ENCODE measurements at places on chromosomes 6 and 20. TPM values are rescaled to one million over a fixed set of nuclear protein-coding genes. Genes with fewer than 3 reads are reported as not detected.

DNA sequence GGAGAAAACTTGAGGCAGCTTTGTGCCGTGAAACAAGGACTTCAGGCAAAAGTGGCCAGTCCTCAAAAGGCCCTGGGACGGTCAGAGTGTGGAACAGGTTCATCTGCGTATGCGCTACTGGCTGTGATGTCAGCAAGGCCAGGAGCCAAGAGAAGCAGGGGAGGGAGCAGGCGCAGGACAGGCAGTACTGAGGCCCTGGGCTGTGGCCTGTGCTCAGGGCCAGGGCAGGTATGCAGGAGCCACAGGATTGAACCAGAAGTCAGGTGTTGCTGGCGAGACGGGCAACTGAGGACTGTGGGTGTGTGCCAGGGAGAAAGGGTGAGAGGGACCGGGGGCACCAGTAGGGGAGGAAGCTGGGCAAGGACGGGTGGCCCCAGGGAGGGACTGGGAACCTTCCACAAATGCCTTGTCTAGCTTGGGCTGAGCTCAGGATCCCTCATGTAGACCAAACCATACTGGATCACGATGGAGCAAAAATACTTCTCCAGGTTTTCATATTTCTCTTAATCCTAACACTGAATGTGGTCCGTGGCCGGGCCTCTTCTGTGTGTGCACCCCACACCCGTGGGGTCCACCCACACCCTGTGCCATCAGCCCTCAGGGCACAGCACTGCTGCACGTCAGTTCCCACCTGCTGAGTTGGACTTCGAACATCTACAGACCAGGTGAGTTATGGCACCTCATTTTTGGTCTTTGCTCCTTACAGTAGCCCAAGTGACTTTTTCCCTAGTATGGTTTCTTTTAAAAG is 46.9 kb downstream of the GINS1 start:
- DNase-seq: no peak

GRCh38 chr6:34138191-34138590 is 7.7 kb downstream of the GRM4 start:
- DNase-seq: no peak

DNA sequence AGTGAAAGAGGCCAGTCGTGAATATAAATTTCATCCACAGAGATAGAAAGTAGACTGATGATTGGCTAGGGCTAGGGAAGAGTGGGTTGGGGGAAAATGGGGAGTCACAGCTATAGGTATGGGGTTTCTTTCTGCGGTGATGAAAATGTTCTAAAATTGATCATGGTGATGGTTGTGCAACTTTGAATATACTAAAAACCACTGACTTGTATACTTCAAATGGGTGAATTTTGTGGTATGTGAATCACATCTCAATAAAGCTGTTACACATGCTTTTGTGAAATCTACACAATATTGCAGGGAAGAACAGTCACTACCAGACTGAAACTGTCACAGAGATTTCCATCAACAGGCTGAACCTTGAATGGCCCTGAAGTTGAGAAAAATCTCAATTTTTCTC is 61.5 kb downstream of the LYRM4 start:
- DNase-seq: no peak

DNA sequence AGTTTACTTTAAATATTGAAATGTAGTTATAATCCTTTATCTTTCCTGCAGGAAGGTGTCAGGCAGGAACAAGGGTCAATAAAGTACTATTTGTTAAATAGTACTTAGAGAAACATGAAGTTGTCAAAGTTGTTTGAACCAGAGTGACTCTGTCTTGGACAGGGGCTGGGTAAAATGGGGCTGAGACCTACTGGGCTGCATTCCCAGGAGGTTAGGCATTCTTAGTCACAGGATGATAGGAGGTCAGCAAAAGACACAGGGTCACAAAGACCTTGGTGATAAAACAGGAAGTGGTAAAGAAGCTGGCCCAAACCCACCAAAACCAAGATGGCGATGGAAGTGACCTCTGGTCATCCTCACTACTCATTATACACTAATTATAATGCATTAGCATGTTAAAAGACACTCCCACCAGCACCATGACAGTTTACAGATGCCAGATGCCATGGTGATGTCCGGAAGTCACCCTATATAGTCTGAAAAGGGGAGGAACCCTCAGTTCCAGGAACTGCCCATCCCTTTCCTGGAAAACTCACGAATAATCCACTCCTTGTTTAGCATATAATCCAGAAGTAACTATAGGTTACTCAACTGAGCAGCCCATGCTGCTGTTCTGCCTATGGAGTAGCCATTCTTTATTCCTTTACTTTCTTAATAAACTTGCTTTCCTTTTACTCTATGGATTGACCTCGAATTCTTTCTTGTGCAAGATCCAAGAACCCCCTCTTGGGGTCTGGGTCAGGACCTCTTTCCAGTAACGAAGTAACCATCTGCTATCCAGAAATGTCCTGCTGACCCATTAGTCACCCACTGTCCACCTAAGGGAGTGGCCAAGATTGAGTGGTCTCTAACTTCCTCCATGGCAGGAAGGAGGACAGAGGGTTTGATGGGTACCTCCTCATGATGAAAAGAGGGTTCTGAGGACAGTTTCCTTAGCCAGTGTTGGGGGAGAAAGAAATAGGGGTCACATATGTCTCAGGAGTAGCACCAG is 19.6 kb downstream of the SLC22A2 start:
- no peak for DNase-seq

DNA sequence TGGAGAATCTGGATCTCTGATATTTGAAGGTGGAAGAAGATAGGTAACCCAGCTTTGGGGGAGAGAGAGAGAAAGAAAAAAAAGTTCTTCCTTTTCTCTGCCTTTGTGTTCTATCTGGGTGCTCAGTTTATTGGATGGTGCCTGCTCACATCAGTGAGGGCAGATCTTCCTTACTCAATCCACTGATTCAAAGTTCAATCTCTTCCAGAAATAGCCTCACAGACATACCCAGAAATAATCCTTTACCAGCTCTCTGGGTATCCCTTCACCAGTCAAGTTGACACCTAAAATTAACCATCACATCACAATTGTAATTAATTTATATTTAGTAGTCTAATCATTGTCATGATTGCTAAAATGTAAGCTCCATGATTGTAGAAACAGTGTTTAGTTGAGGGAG is 189.1 kb downstream of the EPM2A start:
- DNase-seq: no peak

GRCh38 chr6:77123527-77123926 is 339.8 kb downstream of the HTR1B start:
- DNase-seq: no peak

GRCh38 chr6:21450149-21450548 is 143.4 kb upstream of the SOX4 start:
- DNase-seq: no peak

GRCh38 chr6:43621836-43622180 is 7.3 kb downstream of the GTPBP2 start:
- DNase-seq: no peak

DNA sequence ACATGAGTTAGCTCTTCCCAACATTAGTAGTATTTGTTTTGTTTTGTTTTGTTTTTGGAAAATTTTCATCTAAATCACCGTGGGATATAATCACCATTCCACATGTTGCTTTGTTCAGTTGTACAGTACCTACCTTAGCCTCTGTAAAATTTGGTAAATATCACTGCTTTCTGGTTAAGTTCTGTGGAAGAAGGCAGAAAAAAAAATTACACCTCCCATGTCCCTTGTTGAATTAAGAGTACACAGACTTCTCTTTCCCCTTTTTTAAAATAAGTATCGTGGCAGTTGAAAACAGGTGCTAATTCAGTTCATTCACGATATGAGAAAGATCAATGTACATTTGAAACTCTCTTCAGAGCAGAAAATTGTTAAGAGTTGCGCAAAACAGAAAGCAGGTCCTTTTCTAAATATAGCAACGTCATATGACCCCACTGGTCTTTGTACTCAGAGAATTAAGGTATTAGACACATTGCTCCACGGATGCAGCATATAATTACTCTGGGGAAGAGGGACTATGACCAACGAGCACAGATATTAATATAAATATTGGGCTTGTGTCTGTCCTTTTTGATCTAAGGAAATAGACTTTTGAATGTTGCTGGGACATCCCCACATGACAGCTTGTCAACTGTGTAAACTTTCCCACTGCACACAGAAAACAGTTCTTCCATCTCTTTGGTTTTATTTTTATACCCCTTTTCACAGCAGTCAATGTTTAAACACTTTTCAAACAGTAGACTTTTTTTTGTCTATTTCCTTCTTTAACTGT is 58.6 kb upstream of the ZNF217 start:
- no peak for DNase-seq

- DNase-seq: no peak
These were observed 124.0 kb downstream of the JARID2 start for GRCh38 chr6:15369838-15370237.

DNA sequence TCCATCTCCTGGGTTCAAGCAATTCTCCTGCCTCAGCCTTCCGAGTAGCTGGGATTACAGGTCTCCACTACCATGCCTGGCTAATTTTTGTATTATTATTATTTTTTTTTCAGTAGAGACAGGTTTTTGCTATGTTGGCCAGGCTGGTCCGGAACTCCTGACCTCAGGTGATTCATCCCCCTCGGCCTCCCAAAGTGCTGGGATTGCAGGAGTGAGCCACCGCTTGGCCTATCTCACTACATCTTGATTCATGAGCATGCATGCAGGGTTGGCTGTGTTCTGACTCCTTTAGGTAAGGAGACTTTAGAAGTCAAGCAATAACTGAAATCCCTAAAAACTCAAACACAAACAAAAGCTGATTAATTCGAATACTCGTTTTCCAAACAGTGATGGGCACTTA is 80.9 kb downstream of the GJA1 start:
- DNase-seq: no peak

- no peak for DNase-seq
These were observed 84.8 kb downstream of the TRERF1 start for GRCh38 chr6:42366999-42367352.

- DNase-seq: no peak
These were observed 65.8 kb upstream of the CCDC167 start for GRCh38 chr6:37565267-37566110.

DNA sequence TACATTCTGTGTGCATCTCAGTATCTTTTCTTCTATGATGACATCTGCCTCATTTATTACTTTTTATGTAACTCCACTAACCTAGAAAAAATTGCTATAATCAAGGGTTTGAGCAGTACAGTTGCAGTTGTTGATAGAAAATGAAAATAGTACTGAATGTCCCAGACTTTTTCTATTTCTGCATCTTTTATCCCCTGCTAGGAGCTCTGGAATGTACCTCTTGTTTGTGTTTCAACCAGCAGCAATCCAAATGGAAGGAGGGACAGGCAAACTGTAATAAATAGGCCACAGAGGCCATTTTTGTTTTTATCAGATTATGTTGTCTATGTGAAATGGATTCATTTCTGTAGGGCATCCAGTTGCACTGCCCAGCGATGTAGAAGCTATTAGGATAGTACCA is 536.9 kb downstream of the KIF16B start:
- DNase-seq: no peak

DNA sequence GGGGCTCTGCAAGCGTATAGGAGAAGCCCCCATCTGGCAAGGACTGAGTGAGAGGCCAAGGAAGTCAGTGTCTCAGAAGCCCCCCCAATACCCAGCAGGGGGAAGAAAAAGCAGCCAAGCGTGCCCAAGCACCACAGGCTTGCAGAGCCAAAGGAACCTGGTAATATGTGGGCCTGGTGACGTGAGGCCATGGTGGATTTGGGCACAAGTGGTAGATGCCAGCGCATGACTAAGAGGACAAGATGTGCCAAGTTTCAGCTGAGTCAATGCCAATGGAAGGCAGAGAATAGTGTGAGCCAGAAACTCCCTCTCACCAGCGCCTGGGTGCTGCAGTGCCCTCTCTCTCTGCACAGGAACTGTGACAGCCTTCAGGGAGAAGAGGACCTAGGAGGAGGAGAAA is 110.0 kb downstream of the QRSL1 start:
- DNase-seq: peak; percentile 85

DNA sequence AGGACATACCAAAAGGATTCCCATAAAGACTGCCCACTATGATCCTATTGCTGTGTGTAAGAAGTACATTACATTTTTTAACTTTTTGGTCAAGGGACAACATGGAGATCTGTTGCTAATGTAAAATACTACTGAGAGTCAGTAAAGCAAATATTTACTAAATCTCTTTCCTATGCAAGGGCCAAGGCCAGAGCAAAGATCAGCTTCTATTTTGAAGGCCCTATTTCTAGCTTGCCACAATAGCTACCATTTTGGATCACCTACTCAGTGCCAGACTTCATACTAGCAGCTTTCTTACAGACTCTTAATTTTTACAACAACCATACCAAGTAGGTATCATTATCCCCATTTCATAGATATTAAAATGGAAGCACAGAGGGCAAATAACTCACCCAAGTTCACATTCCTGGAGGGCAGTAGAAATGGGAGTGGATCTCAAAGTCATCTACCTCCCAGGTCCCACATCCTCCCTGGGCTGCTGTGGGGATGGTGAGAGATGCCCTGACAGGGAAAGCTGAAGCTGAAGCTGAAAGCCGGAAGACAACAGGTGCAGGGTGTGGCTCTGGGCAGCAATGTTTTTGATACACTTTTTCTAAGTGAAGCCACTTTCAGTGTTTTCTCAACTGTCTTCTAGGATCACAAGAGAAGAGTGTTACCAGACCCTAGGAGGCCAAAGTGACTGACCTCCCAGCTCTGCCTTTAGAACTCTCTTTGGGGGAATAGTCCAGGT is 321.2 kb downstream of the UBE3D start:
- DNase-seq: no peak

Gene POU3F2
- total RNA-seq: not detected

Gene DEK
- total RNA-seq: 197 TPM

Gene OGFRL1
- 34.0 TPM for total RNA-seq

Gene TCP11
- not detected for total RNA-seq

Gene KCNQ5
- total RNA-seq: 1.4 TPM

Gene PTCRA
- total RNA-seq: not detected

Gene IRAK1BP1
- total RNA-seq: 2.8 TPM

Gene TPD52L2
- total RNA-seq: 112 TPM

Measured in epithelial cell of proximal tubule (primary cell).